ENCODE measurements at places on chromosomes 1 and 21.

- DNase-seq, result no peak
Observed at GRCh38 chr1:25809929-25810328, 9.8 kb upstream of the MTFR1L start.

GRCh38 chr1:48025076-48025475 is 27.9 kb upstream of the TRABD2B start:
- no peak for DNase-seq

GRCh38 chr1:160658162-160658813 is 11.4 kb upstream of the SLAMF1 start:
- no peak for DNase-seq

GRCh38 chr1:193799948-193800690 is 613.7 kb upstream of the B3GALT2 start:
- no peak for DNase-seq

Data from hypothalamus (tissue), 51 donors.